ENCODE measurements at places on chromosomes 1 and 21. TPM values are rescaled to one million over a fixed set of nuclear protein-coding genes. Genes with fewer than 3 reads are reported as not detected.

Gene ZNHIT6
- total RNA-seq = 6.7 TPM

Gene UBL4B
- total RNA-seq = not detected

Gene PCSK9
- total RNA-seq = 40.5 TPM

Gene SPRR1B
- not detected for total RNA-seq

Gene ELAPOR1
- 0.13 TPM for total RNA-seq

Gene GUCA2B
- not detected for total RNA-seq
